ENCODE measurements at places on chromosomes 7 and 10. TPM values are rescaled to one million over a fixed set of nuclear protein-coding genes. Genes with fewer than 3 reads are reported as not detected.

The ZNF804B gene
- not detected for total RNA-seq

The ZNF736 gene
- 17.7 TPM for total RNA-seq

The PDZD7 gene
- 0.62 TPM for total RNA-seq

GRCh38 chr7:92053312-92053711, 81.0 kb downstream of the CYP51A1 start:
- H3K4me1 ChIP-seq, result no peaks in the 10 kb centered on the region
- DNase-seq, result no peak
- no peak overlapping the region for H3K27ac ChIP-seq
- no peak overlapping the region for H3K4me3 ChIP-seq
- no peaks in the 10 kb centered on the region for H3K27me3 ChIP-seq

- H3K27ac ChIP-seq, result no peak overlapping the region
- DNase-seq, result no peak
- H3K4me3 ChIP-seq, result no peak overlapping the region
- H3K27me3 ChIP-seq, result peaks cover 3% of the 10 kb centered on the region
- H3K36me3 ChIP-seq, result no peaks in the 10 kb centered on the region
- no peaks in the 10 kb centered on the region for H3K4me1 ChIP-seq
Observed at GRCh38 chr10:47406870-47407691, 23.0 kb upstream of the ZNF488 start.

DNA sequence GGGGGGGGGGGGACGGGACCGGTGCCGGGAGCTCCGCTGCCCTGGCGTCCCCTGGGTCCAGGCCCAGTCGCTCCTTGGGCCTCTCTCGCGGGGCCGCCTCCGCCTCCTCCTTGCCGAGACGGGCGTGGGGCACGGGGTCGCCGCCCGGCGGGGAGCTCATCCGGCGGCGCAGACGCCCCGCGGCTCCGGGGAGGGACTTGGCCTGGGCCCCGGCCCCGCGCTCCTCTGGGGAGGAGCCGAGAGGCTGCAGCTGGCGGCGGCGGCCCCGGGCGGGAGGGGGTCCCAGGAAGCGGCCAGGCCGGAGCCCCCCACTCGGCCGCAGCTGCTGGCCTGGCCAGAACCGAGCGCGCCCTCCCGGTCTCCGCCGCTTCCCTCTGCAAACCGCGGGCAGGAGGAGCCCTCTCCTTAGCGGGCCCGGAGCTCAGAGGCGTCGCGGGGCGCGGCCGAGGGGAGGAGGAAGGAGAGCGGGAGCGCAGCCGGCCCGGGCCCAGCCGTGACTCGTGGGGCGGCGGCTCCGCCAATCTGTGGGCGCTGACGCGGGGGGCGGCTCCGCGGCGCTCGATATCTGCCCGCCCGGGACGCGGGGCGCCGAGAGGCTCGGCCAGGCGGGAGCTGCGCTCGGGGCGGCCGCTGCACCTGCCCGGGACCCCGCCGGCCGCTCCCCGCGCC, at the start of gene FAM20C:
Gene FAM20C (plus strand): TSS at position 591 of the 669 bp plus-strand sequence. CDS start 629 bp downstream, outside the sequence.
- no peaks in the 10 kb centered on the region for H3K4me1 ChIP-seq
- peaks cover 24% of the 10 kb centered on the region for H3K27me3 ChIP-seq
- DNase-seq, result no peak
- H3K36me3 ChIP-seq, result no peaks in the 10 kb centered on the region

GRCh38 chr7:39168403-39169098, 190.8 kb downstream of the POU6F2 start:
- H3K4me3 ChIP-seq, result no peak overlapping the region
- no peaks in the 10 kb centered on the region for H3K4me1 ChIP-seq

DNA sequence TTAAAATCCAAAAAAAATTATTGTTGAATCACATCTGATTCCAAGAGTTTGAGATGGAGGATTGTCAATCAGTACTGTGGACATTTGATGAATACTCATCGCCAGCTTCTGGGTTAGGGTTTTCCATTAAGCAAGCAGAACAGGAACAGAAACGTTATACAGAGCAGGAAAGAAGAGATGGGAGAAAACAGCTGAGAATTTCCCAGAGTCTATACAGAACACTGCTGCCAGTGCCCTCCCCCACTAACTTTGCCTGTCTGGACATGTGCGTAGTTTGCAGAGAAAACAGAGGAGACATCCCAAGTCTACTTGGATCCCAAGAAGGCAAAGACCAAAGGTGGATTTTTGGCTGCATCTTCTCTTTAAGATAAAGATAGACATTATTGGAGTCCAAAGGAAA, 19.0 kb downstream of the C10orf90 start:
- no peak overlapping the region for H3K4me3 ChIP-seq
- H3K4me1 ChIP-seq, result no peaks in the 10 kb centered on the region

DNA sequence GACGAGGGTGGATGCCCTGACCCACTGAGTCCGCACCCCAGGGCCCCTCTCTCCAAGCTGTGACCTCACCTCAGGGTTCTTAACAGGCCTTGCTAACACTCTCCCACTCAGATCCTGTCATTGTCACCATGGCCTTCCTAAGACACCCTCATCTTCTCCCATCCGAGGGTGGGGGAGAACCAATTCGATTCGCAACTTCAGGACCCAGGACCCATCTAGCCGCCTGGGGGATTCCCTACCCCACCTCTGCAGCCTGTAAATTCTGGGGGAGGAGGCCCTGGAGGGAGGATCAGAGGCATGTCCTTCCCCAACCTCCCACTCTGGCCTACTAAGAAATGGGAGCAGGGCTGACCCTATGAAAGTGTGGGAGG, 17.4 kb downstream of the TRIM8 start:
- H3K27ac ChIP-seq, result peak overlapping the region; percentile 93
- peaks cover 5% of the 10 kb centered on the region for H3K36me3 ChIP-seq
- peak overlapping the region; percentile 50 for H3K4me3 ChIP-seq
- DNase-seq, result no peak
- H3K4me1 ChIP-seq, result peaks cover 28% of the 10 kb centered on the region
- H3K27me3 ChIP-seq, result no peaks in the 10 kb centered on the region

GRCh38 chr7:148255333-148255732, 335.2 kb upstream of the C7orf33 start:
- H3K27ac ChIP-seq, result no peak overlapping the region
- peaks cover 7% of the 10 kb centered on the region for H3K27me3 ChIP-seq
- H3K4me1 ChIP-seq, result no peaks in the 10 kb centered on the region
- no peak for DNase-seq
- no peak overlapping the region for H3K4me3 ChIP-seq

GRCh38 chr10:10394933-10395658, 622.6 kb upstream of the CELF2 start:
- no peak overlapping the region for H3K27ac ChIP-seq
- H3K27me3 ChIP-seq, result no peaks in the 10 kb centered on the region
- no peak for DNase-seq

DNA sequence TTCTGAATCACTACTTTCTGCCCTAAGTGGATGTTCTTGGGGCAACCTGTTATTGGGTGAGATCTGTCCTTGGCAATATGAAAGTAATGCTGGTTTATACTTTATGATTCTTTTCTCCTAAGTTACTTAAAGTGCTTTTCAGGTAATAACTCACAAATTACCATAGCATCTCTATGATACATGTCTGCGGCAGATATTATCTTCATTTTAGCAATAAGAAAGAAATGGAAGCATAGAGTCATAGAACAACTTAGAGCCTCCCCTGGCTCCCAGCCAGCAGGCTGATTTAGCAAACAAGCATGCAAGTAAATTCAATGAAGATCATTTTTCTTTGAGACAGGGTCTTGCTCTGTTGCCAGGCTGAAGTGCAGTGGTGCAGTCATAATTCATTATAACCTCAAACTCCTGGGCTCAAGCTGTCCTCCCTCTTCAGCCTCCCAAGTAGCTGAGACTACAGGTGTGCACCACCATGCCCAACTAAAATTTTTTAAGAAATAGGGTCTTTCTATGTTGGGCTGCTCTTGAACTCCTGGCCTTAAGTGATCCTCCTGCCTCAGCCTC, 38.1 kb upstream of the GRM8 start:
- DNase-seq, result no peak
- H3K27me3 ChIP-seq, result peaks cover 36% of the 10 kb centered on the region
- no peak overlapping the region for H3K4me3 ChIP-seq
- no peak overlapping the region for H3K27ac ChIP-seq
- H3K4me1 ChIP-seq, result no peaks in the 10 kb centered on the region
- no peaks in the 10 kb centered on the region for H3K36me3 ChIP-seq

GRCh38 chr10:74460812-74461211, 309.8 kb downstream of the ADK start:
- no peaks in the 10 kb centered on the region for H3K27me3 ChIP-seq
- no peak for DNase-seq
- no peaks in the 10 kb centered on the region for H3K4me1 ChIP-seq
- H3K4me3 ChIP-seq, result no peak overlapping the region
- H3K36me3 ChIP-seq, result peaks cover 8% of the 10 kb centered on the region

DNA sequence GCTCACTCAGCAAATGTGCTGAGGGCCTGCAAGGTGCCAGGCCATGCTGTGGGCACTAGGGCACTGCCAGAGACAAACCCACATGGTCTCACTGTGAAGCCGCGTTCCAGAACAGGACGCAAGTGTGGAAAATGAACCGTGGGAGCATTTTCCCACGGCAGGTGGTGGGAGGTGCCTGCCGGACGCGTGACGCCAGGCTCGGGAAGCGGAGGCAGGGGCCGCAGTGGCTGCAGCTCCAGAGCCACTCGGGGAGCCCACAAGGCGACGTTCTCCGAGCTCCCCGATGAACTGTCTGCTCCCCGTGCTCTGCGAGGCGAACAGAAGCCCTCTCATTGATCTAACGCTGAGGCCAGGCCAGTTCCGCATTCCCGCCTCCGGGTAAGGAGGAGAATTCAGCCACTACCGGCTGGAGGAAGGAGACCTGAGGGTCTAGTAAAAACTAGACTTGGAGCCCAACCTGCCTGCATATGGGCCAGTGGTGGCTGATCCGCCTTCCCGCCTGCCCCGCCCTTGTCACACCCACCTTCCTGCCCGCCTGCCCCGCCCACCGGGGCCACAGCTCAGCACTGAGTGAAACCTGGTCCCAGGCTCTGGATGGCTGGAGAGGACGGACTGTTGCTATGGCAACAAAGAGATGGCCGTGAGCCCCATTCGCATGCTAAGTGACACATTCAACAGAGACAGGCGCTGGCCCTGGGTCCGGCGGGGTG, 13.1 kb downstream of the ADGRA1 start:
- no peak overlapping the region for H3K4me3 ChIP-seq
- no peaks in the 10 kb centered on the region for H3K4me1 ChIP-seq
- H3K36me3 ChIP-seq, result no peaks in the 10 kb centered on the region

DNA sequence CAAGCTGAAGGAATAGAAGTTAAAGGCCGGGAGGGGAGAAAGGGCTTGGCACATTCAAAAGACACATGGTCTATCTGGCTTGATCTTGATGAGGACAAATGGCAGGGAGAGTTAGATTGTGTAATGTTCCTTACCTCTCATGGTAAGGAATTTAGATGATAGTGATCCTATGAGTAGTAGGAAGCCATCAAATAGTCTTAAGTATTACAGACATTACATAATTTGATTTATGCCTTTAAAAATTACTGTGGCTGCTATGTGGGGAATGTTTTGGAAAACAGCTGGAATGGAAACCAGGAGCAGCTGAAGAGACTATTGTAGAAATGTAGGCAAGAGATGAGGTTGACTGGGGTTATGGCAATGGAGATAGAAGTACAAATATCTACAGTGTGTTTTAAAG, 351.3 kb upstream of the BMPER start:
- H3K36me3 ChIP-seq, result no peaks in the 10 kb centered on the region
- H3K4me1 ChIP-seq, result no peaks in the 10 kb centered on the region
- H3K27ac ChIP-seq, result no peak overlapping the region
- H3K4me3 ChIP-seq, result no peak overlapping the region

DNA sequence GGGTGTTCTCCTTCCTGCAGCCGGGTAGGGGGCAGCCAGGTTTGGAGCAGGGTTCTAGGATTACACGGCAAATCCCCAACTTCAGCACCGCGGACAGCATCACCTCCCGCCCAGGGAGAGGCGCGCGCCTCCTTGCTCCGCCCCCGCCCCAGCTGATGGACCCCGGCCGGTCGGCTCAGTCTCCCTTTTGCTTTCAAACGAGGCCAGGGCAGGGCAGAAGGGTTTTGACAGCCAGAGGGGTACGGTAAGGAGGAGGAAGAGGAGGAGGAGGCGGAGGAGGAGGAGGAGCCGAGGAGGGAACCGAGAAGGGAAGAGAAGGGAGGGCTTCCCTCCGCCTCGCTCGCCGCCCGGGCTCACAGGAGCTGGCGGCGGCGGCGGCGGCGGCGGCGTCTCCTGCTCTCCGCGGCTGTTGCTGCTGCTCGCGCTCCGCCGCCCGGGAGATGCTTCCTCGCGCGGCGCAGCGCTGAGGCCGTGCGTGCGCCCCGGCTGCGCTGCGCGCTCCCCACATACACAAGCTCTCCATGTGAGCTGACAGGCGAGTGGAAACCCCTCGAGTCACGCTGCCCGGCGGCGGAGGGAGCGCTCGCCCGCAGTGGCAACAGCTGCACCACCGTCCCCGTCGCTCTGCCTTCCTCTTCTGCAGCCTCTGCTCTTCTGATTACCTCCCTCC, 615 bp upstream of the CNTNAP2 start:
- peaks cover 12% of the 10 kb centered on the region for H3K36me3 ChIP-seq
- DNase-seq, result no peak
- no peaks in the 10 kb centered on the region for H3K4me1 ChIP-seq
- H3K27ac ChIP-seq, result no peak overlapping the region

- peak overlapping the region; percentile 70 for H3K4me3 ChIP-seq
- peak; percentile 79 for DNase-seq
- no peaks in the 10 kb centered on the region for H3K27me3 ChIP-seq
- H3K4me1 ChIP-seq, result peaks cover 40% of the 10 kb centered on the region
Observed at GRCh38 chr10:6151087-6151977, 51.4 kb upstream of the PFKFB3 start.

Data from natural killer cell treated with Interleukin-12 subunit alpha and Interleukin-12 subunit beta and Interleukin-15 and Interleukin-18, amount 100 ng/mL, for 72 hours (primary cell).